Amniotic stem cell (primary cell): ENCODE measurements at places on chromosomes 12 and 14.

DNA sequence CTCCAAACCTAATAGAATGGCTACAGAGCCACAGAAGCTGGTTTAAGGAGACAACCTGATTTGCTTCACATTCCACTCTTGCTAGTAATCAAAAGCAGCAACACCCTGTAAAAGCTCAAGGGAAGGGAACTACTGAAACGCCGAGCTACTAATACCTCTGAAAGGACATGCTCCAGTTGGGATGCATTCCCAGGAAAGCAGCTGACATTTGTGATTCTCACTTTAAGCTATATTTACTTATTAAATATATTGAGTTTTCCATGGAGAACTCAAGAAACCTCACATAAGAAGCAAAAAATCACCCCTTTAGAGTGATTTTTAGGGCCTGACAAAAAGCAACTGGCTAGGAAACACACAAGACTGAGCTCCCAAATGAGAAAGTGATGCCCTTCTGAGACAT is 1073.0 kb upstream of the FLRT2 start:
- DNase-seq: no peak

- DNase-seq: peak; percentile 3
Observed at GRCh38 chr14:94681300-94682060, 69.3 kb downstream of the SERPINA3 start.

GRCh38 chr14:100537446-100538350 is 49.5 kb downstream of the BEGAIN start:
- no peak for DNase-seq

GRCh38 chr12:129885287-129885686 is 18.5 kb downstream of the TMEM132D start:
- no peak for DNase-seq

GRCh38 chr14:96940009-96940408 is 142.8 kb downstream of the VRK1 start:
- no peak for DNase-seq
